ENCODE measurements at places on chromosomes 11 and 22.

DNA sequence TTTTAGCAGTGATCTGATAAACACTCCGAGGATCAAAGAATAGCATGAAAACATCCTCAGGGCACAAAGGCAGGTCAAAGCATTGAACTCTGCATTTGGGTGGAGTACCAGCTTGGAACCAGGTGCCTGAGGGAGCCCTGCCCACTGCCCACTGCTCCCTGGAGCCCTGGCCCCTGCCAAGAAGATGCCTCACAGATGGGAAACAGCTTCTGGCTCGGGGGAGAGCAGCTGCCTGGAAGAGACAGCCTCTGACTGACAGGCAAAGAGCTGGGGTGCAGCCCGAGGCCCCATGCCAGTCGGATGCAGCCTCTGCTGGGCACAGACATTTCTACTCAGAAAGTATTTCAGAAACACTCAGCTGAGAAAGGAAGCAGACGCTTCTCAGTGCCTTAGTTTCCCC, 13.2 kb downstream of the LMO1 start:
- no peak for DNase-seq

DNA sequence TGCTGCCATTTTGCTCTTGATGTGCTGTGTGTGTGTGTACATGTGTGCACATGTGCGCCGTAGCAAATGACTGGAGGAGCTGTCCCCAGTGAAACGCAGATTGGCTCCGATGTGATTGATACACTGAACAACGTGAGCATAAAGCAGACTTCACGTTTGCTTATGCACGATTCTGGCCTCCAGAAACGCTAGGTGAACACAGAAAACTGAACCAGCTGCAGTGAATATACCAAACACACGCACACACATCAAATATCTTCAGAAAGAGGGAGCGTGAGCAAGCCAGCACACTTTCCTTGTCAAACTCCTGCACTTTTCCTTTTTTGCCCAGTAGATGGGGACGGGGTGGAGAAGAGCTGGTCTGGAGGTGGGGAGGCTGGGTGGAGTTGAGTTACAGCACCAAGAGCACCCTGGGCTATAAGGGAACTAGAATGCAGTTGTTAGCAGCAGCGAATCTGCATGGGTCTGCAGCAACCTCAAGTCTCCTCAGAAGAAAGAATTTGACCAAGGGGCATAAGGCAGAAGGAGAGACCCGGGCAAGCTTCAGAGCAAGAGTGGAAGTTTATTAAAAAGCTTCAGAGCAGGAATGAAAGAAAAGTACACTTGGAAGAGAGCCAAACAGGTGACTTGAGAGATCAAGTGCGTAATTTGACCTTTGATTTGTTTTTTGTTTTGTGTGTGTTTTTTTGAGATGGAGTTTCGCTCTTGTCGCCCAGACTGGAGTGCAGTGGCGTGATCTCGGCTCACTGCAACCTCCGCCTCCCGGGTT, 77.8 kb upstream of the CADM1 start:
- no peak for DNase-seq

DNA sequence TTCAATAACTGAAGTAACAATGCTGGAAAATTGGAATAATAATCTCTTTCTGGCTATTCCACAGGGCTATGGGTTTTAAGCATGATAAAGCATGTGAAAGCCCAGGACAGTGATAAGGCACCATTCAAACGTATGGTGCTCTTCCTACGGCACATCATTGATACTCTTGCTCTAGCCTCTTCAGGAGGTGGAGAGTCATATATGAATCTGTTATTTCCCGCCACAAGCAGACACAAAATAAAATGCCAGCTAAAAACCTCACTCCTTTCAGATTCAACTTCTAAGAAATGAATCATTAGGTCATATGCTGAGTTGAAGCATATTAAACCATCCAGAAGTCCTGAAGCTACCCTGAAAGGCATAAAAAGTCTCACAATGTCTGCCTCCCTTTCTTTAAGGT, 49.9 kb downstream of the FZD4 start:
- DNase-seq = no peak

- no peak for DNase-seq
These were observed 115.1 kb downstream of the ARFGAP2 start for GRCh38 chr11:47061429-47062178.

All from activated naive CD4-positive, alpha-beta T cell treated with anti-CD3 and anti-CD28 coated beads, Interleukin-2, amount 50 U/mL, for 16 hours (primary cell).